ENCODE measurements at places on chromosomes 11 and 22. TPM values are rescaled to one million over a fixed set of nuclear protein-coding genes. Genes with fewer than 3 reads are reported as not detected.

- DNase-seq: no peak
Measured at GRCh38 chr22:50523806-50524675, 1.4 kb downstream of the SCO2 start.

DNA sequence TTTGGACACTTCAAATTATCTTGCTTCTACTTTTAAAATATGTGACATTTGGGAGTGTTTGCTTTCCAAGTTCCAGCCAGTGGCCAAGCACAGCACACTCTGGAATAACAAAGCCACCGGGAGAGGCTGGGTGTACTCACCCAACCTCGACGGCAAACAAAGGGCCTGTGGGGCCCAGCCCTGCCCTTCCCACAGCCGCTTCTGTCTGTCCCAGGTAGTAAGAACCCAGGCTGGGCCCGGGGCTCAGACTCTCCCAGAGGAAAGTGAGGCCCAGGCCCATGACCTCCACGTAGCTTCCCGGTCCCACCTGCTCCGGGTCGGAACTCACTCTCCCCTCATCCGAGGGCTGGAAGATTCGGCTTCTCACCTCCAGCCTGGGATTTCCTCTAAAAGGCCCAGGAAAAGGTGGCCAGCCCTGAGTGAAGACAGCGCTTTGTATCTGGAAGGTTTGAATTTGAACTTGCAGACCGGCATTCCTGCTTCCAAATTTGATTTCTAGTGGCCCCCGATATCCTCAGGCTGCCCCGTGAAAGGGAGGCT lies 93.5 kb downstream of the CELSR1 start:
- DNase-seq: no peak

The TEX54 gene
- total RNA-seq: 0.77 TPM

- DNase-seq: no peak
Measured at GRCh38 chr11:43907028-43907975, 26.7 kb downstream of the ALKBH3 start.

The VSIG10L2 gene
- total RNA-seq: not detected

DNA sequence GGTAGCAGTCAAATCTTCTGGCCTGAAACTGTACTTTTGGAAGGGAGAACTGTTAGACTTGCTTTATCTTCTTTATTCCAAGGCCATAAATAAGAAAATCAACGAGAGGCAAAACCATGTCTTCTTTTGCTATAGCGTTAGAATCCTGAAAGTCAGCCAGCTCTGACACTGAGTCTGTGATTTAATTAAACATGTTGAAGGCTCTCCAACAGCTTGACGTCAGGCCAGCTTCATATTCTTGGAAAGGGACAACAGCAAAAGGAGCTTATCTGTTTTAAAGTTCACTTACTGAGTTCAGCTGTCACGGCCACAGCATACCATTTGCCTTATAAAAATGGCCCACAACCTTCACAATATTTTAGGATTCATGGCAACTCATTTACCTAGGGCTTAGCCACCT lies 131.0 kb upstream of the LDLRAD3 start:
- DNase-seq: no peak

DNA sequence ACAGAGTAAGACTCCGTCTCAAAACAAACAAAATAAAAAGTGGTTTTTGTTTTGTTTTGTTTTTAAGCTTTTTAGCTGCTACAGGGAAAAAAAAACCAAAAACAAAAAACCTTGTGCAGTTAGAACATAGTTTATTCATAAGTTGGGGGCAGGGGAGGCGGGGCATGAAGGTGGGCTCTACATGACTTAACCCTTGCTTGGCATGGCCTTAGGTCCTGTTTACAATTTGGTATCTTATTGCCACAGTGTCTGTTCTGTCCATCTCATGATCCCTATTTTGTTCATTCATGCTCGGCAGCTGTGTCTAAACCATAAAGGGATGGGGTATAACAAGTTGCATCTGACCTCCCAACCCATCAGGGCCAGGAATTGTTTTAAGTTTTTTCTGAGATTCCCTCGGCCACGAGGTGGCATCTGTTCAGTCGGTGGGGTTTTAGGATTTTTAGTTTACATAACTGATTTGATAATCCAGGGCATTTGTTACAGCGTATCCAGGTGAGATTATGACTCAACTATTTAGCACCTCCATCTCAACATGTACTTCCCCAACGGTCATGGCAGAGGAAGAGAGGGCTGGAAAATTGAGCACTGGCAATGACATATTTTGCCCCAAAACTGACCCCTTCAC lies 6.9 kb downstream of the AP5B1 start:
- no peak for DNase-seq

GRCh38 chr11:75891947-75892739 lies 77.1 kb downstream of the UVRAG start:
- no peak for DNase-seq

GRCh38 chr11:10943968-10944367 lies 86.1 kb upstream of the ZBED5 start:
- no peak for DNase-seq

The MRPL17 gene
- total RNA-seq: 82.5 TPM

The KCNJ1 gene
- not detected for total RNA-seq

The KCTD14 gene
- 0.45 TPM for total RNA-seq

The FOLR1 gene
- not detected for total RNA-seq
